ENCODE measurements at places on chromosomes 6 and 20. TPM values are rescaled to one million over a fixed set of nuclear protein-coding genes. Genes with fewer than 3 reads are reported as not detected.

PAX1 gene
- not detected for total RNA-seq

GRCh38 chr6:84508981-84509380 lies 255.4 kb downstream of the TBX18 start:
- no peaks in the 10 kb centered on the region for H3K4me1 ChIP-seq
- no peak overlapping the region for H3K4me3 ChIP-seq
- no peaks in the 10 kb centered on the region for H3K36me3 ChIP-seq
- no peaks in the 10 kb centered on the region for H3K27me3 ChIP-seq
- DNase-seq: no peak

FERMT1 gene
- total RNA-seq: 1.7 TPM

DNA sequence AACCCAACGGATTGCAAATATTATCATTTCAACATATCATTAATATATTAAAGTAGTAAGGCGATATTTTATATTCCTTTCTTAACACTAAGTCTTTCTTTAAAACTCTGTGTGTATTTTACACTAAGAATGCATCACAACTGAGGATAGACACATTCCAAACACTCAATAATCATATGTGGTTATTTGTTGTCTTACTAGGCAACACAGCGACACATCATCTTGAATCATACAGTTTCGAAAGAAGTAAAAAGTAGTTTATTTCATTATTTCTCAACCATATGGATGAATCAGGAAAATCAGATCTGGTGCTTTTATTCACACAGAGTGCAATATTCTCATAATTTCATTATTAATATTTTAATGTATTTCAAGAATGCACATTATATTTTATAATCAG lies 662.4 kb downstream of the EPHA7 start:
- no peaks in the 10 kb centered on the region for H3K27me3 ChIP-seq
- no peak overlapping the region for H3K4me3 ChIP-seq
- peak; percentile 65 for DNase-seq
- H3K36me3 ChIP-seq: no peaks in the 10 kb centered on the region
- H3K4me1 ChIP-seq: no peaks in the 10 kb centered on the region
- H3K27ac ChIP-seq: no peak overlapping the region

- peak; percentile 73 for DNase-seq
- peak overlapping the region; percentile 69 for H3K27ac ChIP-seq
- H3K4me1 ChIP-seq: peaks cover 16% of the 10 kb centered on the region
Measured at GRCh38 chr20:38152621-38153221, 12.3 kb downstream of the TGM2 start.
